ENCODE measurements at places on chromosomes 7 and 10. TPM values are rescaled to one million over a fixed set of nuclear protein-coding genes. Genes with fewer than 3 reads are reported as not detected.

DNA sequence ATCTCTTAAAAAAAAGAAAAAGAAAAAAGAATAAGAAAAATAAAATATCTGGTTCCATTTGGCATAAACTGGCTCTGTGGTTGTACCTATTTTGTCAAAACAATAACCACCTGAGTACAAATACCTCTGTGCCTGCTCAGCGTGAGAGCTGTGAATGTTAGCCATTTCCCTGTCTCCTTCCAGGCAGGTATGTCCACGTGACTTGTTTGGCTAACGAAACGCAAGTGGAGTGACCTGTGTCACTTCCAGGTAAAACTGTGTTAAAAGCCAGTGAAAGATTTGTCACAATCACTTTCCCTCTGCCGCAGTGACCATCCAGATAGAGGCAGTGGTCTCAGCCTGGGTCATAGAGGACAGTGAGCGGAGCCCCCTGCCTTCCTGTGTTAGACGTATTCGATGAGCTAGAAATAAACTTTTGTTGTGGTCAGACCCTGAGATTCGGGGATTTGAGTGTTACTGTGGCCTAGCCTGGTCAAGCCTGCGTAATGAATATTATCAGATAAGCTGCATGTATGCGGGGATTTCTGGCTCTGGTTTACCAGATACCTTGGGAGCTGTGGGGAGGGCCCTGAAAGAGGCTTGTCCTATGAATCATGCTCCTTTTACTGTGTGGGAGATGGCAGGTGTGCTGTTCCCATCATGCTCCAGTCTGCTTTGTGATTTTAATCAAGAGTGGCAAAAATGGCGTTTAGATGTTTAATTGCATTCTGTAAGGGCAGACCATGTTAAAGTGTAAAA, 3.8 kb downstream of the PTER start:
- H3K36me3 ChIP-seq: peaks cover 54% of the 10 kb centered on the region
- peak overlapping the region; percentile 29 for H3K4me3 ChIP-seq
- peak overlapping the region; percentile 76 for H3K27ac ChIP-seq

DNA sequence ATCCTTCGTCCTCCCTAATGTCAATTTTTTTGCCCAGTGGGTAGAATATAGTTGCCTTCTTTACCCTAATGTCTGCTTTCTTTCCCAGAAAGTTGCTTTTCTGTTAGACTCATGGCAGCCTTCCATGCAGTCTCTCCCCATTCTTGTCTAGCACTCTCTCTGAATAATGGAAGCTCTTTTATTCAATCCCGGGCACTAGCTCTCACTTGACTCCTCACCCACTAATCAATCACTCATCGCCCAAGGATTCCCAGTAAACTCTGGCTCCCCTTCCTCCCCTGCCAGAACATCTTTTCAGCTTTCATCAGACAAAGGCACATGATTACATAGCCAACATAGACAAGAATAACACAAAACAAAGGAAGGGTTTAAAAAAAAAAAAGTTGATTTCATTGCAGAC, 100.2 kb upstream of the RELN start:
- no peak overlapping the region for H3K4me3 ChIP-seq
- H3K27me3 ChIP-seq: peaks cover 27% of the 10 kb centered on the region
- H3K4me1 ChIP-seq: no peaks in the 10 kb centered on the region
- no peaks in the 10 kb centered on the region for H3K36me3 ChIP-seq
- H3K27ac ChIP-seq: no peak overlapping the region

- H3K4me3 ChIP-seq: no peak overlapping the region
- H3K4me1 ChIP-seq: no peaks in the 10 kb centered on the region
- peaks cover 20% of the 10 kb centered on the region for H3K36me3 ChIP-seq
- H3K27me3 ChIP-seq: no peaks in the 10 kb centered on the region
These were observed 26.4 kb upstream of the MSS51 start for GRCh38 chr10:73459683-73460314.

ZNF138 gene
- total RNA-seq: 10.6 TPM

GRCh38 chr10:48232717-48233447, 41.6 kb downstream of the FRMPD2 start:
- no peak overlapping the region for H3K27ac ChIP-seq
- no peaks in the 10 kb centered on the region for H3K4me1 ChIP-seq
- no peaks in the 10 kb centered on the region for H3K36me3 ChIP-seq
- no peak for DNase-seq
- no peak overlapping the region for H3K4me3 ChIP-seq
- H3K27me3 ChIP-seq: peaks cover 6% of the 10 kb centered on the region

CRYGN gene
- not detected for total RNA-seq

- DNase-seq: no peak
- H3K4me1 ChIP-seq: no peaks in the 10 kb centered on the region
- no peaks in the 10 kb centered on the region for H3K36me3 ChIP-seq
- no peak overlapping the region for H3K27ac ChIP-seq
These were observed 8.4 kb upstream of the AGR2 start for GRCh38 chr7:16813232-16813616.

ASAH2 gene
- total RNA-seq: 4.1 TPM

COL1A2 gene
- total RNA-seq: 0.26 TPM

POT1 gene
- total RNA-seq: 36.1 TPM

SPDYE5 gene
- not detected for total RNA-seq

Data from activated naive CD4-positive, alpha-beta T cell treated with anti-CD3 and anti-CD28 coated beads for 36 hours (primary cell).